ENCODE measurements at places on chromosomes 13 and 19.
A peak's percentile ranks its signal among the peaks of the same experiment; 100 is the strongest.

GRCh38 chr13:45255247-45255987 lies 54.6 kb upstream of the KCTD4 start:
- DNase-seq, result no peak

GRCh38 chr13:27147530-27148170 lies 24.0 kb downstream of the USP12 start:
- DNase-seq, result peak; percentile 21

- DNase-seq, result no peak
These were observed 55.1 kb downstream of the GPR180 start for GRCh38 chr13:94656766-94657165.

GRCh38 chr13:30618186-30618929 lies 638 bp downstream of the USPL1 start:
- DNase-seq, result no peak

GRCh38 chr13:20192158-20192835 lies 441 bp downstream of the GJB2 start:
- DNase-seq, result no peak

- no peak for DNase-seq
These were observed 7.2 kb downstream of the NDUFS7 start for GRCh38 chr19:1390890-1391423.

GRCh38 chr19:4536798-4537197 lies 1.8 kb upstream of the PLIN5 start:
- no peak for DNase-seq

DNA sequence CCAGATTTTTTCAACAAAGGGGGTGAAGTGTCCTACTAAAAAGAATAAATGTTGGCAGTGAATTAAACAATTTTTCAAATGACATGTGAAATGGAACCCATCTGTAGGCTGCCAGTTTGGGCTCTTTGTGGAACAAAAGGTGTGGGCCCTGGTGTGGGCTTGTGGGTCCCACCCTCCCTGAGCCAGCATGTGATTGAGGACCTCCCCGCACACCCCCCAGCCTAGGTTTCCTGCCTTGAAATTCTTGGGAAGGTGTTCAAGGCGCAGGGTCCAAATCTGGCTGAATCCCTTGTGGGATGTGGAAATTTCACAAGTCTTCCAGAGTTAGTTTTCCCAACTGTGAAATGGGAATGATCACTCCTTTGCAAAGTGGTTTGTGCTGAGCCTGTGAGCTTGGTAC lies 4.1 kb downstream of the GGN start:
- DNase-seq, result no peak

- DNase-seq, result no peak
These were observed 1.2 kb upstream of the MADCAM1 start for GRCh38 chr19:495081-495401.

DNA sequence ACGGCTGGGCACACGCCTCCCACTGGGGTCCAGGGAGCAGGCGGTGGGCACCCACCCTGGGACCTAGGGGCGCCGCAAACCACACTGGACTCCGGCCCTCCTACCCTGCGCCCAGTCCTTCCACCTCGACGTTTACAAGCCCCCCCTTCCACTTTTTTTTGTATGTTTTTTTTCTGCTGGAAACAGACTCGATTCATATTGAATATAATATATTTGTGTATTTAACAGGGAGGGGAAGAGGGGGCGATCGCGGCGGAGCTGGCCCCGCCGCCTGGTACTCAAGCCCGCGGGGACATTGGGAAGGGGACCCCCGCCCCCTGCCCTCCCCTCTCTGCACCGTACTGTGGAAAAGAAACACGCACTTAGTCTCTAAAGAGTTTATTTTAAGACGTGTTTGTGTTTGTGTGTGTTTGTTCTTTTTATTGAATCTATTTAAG lies 1.6 kb downstream of the JUNB start:
- DNase-seq, result no peak

GRCh38 chr13:100315522-100315921 lies 226.6 kb downstream of the PCCA start:
- DNase-seq, result no peak

- DNase-seq, result no peak
These were observed 106.8 kb downstream of the DNAJC3 start for GRCh38 chr13:95783747-95784146.

- DNase-seq, result no peak
These were observed 74.8 kb upstream of the TM9SF2 start for GRCh38 chr13:99426426-99426825.

DNA sequence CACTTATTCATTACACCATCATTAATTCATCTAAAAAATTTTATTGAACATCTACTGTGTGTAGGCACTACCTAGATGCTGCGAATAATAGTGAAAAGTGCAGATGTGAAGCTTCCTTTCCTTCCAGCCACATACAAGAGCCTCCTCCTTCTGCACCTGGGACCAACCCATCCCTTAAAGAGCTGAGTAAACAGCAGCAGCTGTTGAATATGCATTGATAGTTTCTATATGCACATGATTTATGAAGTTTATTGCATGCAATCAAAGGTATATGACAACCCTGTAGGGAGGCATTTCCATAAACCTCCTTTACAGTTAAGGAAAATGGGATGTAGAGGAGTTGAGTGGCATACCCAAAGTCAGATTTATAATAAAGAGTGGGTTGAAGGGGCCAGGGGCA lies 110.3 kb upstream of the IPO5 start:
- DNase-seq, result no peak

DNA sequence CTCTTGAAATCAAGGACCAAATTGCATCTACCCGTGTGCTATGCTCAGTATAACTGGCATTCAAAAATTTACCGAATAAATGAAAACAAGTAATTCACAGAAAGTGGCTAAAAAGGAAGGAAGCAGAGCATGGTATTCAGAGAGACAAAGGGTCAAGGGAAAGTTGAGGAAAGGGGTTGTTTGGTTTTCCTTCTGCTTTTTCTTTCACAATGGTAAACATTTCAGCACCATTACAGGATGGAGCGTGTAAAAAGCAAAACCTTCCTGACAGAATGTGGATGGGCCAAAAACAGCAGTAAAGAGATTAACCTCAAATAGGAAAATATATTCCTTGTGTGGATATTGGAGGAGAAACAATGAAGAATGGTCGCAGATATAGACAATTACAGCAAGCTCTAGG lies 14.8 kb downstream of the DIAPH3 start:
- DNase-seq, result no peak

GRCh38 chr19:19651076-19651475 lies 7.6 kb upstream of the GMIP start:
- no peak for DNase-seq

GRCh38 chr13:108944760-108945159 lies 315.3 kb downstream of the MYO16 start:
- DNase-seq, result no peak

DNA sequence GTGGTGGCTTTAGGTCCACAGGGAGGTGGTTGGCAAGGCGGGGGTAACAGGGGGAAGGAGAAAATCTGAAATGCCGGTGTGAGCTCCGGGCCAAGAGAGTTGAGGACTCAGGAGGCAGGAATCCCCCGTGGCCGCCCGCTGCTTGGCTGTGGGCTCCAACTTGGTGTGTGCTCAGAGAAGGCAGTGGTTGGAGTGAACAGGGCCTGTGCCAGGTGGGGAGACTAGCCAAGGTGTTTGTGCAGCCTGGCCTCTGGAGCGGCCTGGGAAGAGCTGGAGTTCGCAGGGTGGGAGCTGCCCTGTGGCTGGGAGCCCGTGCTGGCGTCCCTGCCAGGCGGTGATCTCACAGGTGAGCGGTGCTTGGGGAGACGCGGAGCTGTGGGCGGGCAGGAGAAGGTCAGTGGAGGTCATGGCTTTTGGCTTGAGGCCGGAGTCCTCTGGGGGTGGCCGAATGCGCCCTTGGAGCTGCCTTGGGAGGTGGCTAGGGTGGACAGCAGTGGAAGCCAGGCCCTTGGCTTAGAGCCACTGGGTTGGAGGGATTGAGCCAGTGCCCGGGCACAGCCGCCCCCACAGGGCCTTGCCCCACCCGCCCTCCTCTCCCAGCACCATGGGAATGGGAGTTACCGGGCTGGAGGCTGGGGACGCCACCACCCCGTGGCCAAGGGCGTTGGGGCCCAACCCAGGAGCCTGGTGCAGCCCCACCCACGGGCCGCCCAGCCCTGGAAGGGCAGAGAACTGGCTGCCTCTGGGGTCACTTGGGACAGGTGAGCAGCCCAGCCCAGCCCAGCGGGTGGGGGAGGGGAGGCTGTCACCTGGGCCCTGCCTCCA lies 7.1 kb upstream of the CIRBP start:
- peak; percentile 29 for DNase-seq

- no peak for DNase-seq
These were observed 5.7 kb downstream of the ZNF132 start for GRCh38 chr19:58434217-58434616.

- DNase-seq, result no peak
These were observed 94.1 kb downstream of the HSPH1 start for GRCh38 chr13:31067416-31068118.

- no peak for DNase-seq
These were observed 741.1 kb downstream of the DIAPH3 start for GRCh38 chr13:59422646-59423045.

DNA sequence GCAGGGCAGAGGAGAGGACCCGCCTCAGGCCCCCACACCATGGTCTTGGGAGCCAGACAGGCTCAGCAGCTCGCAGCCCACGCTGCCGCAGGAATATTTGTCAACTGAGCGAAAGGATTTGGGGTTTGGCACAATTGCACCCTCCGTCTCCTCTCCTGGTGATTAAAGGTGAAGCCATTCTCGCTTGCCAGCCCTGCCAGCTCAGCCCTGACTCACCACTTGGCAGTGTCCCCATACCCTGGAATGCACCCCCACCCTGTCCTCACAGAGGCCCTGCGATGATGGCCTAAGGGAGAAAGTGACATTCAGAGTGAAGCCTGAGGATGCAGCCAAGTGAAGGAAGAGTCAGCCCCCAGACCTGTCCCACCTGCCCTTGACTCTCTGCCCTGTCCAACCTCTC lies 18.8 kb downstream of the CYTH2 start:
- DNase-seq, result no peak

- DNase-seq, result no peak
These were observed 11.6 kb downstream of the ZNRF4 start for GRCh38 chr19:5466814-5467291.

- no peak for DNase-seq
These were observed at the start of gene TSSK6 for GRCh38 chr19:19514881-19515641. TSSK6 (minus strand) TSS chr19:19515548; CDS start chr19:19515427, 121 bp downstream.

GRCh38 chr13:26227166-26227971 lies 5.3 kb upstream of the RNF6 start:
- no peak for DNase-seq

DNA sequence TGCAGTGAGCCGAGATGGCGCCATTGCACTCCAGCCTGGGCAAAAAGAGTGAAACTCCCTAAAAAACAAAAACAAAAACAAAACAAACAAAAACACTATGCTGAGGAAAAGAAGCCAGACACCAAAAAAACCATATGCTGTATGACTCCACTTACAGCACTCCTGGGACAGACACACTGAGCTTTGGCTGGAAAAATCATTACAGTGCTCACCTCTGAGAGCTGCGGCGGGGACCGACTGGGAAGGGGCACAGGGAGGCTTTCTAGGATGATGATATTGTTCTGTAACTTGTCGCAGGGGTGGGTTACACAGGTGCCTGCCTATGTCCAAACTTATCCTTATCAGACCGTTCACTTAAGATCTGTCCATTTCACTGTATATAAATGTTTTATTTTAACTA lies 7.8 kb downstream of the PNMA8A start:
- no peak for DNase-seq

DNA sequence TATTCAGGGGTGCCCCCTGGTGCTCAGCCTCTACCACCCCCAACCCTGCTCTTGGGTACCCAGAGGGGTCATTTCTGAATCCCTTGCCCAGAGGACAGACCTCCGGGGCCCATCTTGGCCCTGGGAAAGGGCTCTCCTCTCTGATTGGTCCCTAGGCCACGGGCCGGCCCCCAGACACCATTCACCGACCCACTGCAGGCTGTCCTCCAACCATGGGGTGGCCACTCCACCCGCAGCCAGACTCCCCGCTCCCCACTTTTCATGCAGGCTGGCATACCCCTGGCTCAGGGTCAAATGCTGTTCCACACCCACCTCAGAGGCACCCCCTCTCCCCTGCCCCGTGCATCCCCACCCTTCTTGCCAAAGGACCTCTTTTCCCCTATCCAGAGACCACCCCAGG lies 14.8 kb downstream of the SMIM24 start:
- no peak for DNase-seq

DNA sequence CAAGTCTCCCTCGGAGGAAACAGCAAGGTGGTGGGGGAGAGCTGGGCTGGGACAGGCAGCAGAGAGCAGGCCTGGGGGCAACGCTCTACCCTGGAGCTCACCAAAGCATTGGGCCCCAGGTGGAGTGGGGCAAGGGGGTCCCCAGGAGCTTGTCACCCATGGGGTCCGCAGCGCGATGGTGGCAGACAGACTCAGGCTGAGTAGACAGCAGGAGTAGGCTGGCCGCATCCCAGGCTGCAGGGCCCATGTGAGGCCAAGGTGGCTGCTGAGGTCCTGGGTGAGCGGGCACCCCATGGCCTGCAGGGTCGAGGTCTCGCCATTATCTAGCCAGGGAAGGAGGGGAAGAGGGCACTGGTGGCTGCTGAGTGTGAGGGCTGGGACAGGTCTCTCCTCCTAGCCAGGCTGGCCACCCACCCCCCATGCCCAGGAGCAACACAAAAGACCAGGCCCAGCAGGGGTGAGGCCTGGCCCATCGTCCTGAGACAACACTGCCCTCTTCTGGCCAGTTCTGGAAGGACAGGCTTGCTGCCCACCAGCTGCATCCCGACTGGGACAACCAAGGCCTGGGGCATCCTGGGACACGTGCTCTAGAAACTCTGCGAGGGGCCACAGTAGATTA lies 33.1 kb downstream of the CEBPG start:
- peak; percentile 65 for DNase-seq

GRCh38 chr19:35318679-35319448 lies 10.1 kb upstream of the CD22 start:
- DNase-seq, result no peak

DNA sequence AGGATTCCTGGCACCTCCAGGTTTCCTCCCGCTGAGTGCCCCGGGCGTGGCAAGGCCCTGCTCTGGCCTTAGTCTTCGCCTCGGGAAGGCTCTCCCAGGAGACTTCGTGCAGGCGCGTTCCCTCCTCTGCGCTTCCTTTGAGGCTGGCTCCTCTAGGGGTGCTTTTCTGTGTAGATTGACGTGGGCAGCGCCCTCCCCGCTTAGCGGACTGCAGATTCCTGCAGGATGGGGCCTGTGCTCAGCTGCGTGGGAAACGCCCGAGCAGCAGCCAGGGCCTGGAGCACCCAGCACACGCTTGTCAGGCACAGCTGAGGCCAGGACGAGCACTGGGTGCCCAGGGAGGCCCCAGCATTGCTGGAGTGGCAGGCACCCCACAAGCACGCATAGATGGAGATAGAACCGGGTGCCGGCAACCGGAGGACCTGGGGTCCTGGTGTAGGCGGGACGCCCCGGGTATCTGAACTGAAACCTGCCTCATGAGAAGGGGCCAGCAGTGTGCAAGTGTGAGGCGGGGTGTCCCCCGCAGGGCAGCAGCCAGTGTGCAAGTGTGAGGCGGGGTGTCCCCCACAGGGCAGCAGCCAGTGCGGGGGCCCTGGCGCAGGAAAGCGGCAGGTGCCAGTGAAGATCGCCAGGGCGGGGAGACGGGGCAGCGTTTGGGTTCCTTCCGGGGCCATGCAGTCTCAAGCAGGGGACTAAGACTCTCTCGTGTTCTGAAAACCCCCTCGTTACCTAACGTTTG lies 3.4 kb downstream of the NDUFS7 start:
- DNase-seq, result no peak

GRCh38 chr13:110942248-110942981 lies 27.5 kb upstream of the ANKRD10 start:
- no peak for DNase-seq
